ENCODE measurements at places on chromosomes 7 and 10. TPM values are rescaled to one million over a fixed set of nuclear protein-coding genes. Genes with fewer than 3 reads are reported as not detected.

PON1 gene
- total RNA-seq, result not detected

PDZD7 gene
- total RNA-seq, result 0.12 TPM

SLC13A1 gene
- total RNA-seq, result not detected

STEAP2 gene
- 6.5 TPM for total RNA-seq

VSTM2A gene
- not detected for total RNA-seq

DNA sequence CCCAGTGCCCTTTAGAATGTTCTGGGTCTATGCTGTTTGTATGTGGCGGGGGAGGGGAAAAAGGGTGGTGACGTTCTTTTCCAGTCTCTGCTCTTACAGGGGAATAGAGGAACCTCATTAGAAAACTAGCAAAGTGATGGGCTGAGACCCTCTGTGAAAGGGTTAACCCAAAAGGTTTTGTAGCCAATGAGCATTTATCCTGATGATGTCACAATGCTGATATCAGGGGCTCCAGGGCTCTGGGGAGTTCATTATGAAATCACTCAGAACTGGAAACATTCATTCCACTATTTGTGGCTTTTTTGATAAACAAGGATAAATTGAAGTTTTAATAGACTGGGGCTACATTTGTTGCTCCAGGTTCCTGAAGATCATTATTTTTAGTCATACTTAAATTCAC, 71.7 kb downstream of the ARID5B start:
- peaks cover 25% of the 10 kb centered on the region for H3K4me1 ChIP-seq
- no peaks in the 10 kb centered on the region for H3K27me3 ChIP-seq
- H3K27ac ChIP-seq, result peak overlapping the region; percentile 58
- H3K36me3 ChIP-seq, result no peaks in the 10 kb centered on the region

DNA sequence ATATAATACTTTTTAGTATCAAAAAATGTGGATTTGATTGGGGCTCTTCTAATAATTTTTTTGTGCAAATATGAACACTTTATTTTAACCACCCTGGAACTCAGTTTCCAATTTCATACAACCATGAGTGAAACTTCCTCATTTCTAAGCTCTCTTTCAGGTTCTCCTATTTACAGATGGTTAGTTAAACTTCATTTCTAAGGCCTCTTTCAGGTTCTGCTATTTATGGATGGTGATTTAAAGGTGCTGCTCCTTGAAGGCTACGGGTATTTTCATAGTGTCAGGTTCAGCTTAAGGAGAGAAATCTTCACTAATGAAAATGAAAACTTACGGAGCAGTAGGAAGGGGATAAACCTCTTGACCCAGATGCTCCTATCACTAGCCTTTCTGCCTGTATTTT, 568.3 kb downstream of the KIF20B start:
- no peaks in the 10 kb centered on the region for H3K27me3 ChIP-seq
- no peaks in the 10 kb centered on the region for H3K36me3 ChIP-seq
- H3K4me1 ChIP-seq, result no peaks in the 10 kb centered on the region
- DNase-seq, result no peak

DNA sequence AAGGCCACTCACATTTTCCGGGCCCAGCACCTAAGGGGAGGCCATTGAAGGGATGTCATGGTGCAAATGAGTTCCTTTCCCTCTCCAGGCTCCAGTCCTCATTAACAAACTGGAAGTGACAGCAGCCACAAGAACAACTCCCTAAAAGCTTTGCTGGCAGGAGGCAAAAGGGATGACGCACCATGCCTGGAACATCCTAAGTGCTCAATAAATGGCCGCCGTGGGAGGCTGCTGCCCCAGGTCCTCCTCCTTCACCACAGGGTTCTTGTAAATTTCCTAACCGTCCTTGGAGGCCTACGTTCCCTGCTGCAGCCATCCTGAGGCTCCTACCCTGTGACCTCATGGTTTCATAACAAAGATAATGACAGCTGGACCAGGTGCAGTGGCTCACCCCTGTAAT, 41.3 kb upstream of the CAMK1D start:
- H3K4me1 ChIP-seq, result no peaks in the 10 kb centered on the region
- DNase-seq, result no peak
- no peak overlapping the region for H3K27ac ChIP-seq

DNA sequence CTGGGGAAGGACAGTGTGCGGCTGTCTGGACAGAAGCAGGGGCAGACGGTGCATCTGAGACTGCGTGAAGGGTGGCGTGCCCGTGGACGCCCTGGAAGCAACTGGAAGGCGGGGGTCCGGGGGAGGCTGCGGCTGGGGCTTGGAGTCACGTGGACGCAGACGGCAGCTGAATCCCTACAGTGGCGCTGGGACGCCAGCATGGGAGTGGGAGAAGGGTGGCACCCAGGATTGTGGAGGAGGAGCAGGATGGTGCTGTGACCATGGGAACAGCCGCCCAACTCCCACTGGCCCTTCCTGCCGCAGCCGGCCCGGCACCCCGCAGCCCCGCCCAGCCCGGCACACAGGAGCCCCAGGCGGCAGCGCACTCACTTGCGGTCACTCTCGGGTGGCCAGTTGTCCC, 9.7 kb downstream of the INTS1 start:
- no peaks in the 10 kb centered on the region for H3K27me3 ChIP-seq
- H3K36me3 ChIP-seq, result peaks cover 3% of the 10 kb centered on the region
- H3K27ac ChIP-seq, result no peak overlapping the region
- no peaks in the 10 kb centered on the region for H3K4me1 ChIP-seq
- DNase-seq, result no peak
- H3K4me3 ChIP-seq, result no peak overlapping the region

- H3K4me1 ChIP-seq, result no peaks in the 10 kb centered on the region
- H3K36me3 ChIP-seq, result no peaks in the 10 kb centered on the region
- DNase-seq, result no peak
- no peak overlapping the region for H3K4me3 ChIP-seq
- no peaks in the 10 kb centered on the region for H3K27me3 ChIP-seq
Observed at GRCh38 chr10:62399211-62399610, 25.0 kb downstream of the ZNF365 start.

DNA sequence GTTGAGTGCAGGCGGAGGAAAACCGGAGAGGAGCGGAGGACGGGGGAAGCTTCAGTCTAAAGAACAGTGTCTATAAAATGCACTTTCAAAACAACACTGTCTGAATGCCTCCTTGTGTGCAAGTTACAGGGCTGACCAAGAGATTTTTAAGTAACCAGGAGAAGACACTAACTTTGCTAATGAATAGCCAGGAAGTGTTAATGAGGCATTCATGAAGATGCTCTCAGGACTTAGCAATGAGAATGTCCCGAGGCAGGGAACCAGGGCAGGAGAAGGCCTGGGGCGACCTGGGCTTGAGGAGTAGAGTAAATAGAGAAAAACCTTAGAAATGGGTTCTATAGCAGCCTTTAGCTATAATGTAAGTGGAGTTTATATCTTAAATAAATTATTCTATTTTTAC, 312.1 kb downstream of the SKIDA1 start:
- H3K4me1 ChIP-seq, result no peaks in the 10 kb centered on the region
- no peaks in the 10 kb centered on the region for H3K27me3 ChIP-seq
- H3K36me3 ChIP-seq, result no peaks in the 10 kb centered on the region
- no peak for DNase-seq
- H3K27ac ChIP-seq, result no peak overlapping the region
- no peak overlapping the region for H3K4me3 ChIP-seq

DNA sequence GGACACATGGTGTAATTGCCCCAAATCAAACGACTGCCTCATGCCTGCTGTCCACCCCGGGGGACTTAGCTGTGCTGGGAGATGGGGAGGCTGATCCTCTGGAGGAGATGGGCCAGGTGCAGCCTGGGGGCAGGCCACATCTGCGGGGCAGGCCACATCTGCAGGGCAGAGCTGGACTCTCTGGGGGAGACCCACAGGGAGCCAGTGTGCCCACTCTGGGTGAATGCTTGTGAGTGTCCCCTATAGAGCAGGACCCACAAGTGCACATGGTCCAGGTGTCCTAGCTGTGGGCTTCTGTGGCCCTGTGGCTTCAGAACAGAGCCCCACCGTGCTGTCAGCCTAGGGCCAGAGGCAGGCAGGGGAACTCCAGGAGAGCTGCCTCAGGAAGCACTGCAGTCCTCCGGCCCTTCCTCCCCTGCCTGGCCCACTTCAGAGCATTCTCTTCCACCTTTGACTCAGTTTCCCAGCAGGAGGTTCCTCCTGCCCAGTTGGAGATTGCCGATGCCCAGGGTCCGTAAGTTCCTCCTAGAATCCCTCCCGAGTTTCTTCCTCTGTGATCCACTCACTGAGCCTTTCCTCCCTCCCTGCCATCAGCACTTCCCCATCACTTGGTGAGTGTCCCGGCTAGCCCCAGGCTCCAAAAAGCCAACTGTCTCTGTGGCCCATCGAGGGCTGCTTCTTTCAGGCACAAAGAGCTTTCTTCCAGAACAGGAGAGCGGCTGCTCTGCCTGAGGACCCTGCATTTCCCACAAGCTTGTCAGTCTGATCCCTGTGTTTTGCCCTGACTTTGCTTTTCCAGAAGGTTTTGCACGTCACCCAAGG, 50.3 kb downstream of the ADCYAP1R1 start:
- DNase-seq, result no peak
- no peaks in the 10 kb centered on the region for H3K36me3 ChIP-seq

DNA sequence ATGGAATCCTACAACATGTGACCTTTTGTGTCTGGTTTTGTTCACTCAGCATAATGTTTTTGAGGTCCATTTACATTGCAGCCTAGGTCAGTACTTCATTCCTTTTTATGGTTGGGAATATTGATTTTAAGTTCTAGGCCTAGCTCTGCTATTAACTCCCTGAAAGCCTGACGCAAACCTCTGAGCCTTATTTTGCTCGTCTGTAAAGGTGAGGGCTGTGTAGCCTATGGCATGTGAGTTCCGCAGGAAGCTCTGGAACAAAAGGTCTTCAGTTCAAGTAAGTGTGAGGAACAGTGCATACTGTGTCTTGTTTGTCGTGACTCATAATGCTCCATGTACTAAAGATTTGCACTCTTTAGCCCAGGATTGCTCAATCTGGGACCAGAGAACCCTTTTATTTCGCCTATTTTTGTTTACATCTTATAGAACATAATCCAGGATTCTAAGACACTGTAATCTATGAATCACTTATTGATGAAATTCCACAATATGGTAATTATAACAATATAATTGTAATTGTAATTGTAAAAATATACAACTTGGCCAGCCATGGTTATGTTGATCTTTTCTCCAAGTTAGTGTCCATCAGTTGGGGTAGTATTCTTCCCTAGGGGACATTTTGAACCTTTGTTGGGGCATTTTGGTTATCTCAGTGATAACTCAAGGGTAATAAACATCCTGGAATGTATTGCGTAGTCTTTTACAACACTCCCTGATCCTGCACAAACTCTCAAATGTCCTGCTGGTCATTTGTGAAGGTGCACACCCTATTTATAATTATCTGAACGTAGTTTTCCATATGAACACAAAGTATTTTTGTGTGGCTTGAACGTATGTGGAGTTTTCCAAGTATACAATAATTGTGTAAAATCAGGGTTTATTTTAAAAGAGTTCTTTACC, 184.7 kb downstream of the VTI1A start:
- no peaks in the 10 kb centered on the region for H3K4me1 ChIP-seq
- no peaks in the 10 kb centered on the region for H3K36me3 ChIP-seq
- H3K27ac ChIP-seq, result no peak overlapping the region
- H3K4me3 ChIP-seq, result no peak overlapping the region

- no peaks in the 10 kb centered on the region for H3K36me3 ChIP-seq
- H3K4me1 ChIP-seq, result no peaks in the 10 kb centered on the region
- DNase-seq, result no peak
- no peak overlapping the region for H3K4me3 ChIP-seq
Observed at GRCh38 chr10:12807096-12807755, 194.3 kb downstream of the CCDC3 start.

DNA sequence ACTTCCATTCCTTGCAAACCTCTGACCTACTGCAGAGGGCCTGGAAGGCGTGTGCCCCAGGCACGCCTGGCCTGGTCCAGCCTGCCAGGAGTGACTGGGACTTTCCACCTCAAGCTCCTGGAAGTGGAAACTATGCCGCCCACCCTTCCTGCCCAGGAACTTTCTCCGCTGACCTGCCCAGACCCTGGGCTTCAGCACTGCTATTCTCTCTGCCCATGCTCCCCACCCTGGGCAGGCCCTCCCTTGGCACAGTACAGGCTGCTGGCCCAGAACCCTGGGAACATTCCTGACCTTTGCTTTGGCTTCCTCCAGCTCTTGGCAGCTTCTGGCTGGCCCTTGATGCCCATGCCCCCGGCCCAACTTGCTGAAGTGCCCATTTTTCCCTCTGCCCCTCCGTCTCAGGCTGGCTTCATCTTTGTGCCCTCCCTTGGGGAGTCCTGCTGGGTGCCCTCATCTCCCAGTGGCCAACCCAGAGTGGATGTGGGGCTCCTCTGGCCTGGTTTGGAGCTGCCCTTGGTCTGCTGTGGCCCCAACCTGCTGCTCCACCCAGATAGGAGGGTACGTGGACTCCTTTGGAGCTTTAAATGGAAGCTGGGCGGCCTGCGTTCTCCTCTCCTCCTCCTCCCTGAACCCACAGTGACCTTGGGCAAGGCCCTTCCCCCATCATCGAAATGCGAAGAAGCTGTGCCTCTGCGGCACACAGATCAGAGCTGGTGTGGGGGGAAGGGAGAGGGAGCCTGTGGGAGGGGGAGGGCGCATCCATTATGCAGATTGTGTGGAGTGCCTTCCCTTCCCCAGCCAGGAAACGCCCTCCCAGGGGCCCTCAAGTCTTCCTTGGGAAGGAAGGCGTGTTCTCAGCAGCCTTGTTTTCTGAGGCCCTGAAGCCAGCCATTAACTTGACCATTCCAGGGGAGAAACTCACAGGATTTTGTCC, 3.4 kb downstream of the MMRN2 start:
- no peaks in the 10 kb centered on the region for H3K36me3 ChIP-seq
- peak overlapping the region; percentile 66 for H3K4me3 ChIP-seq
- peak; percentile 86 for DNase-seq
- peak overlapping the region; percentile 91 for H3K27ac ChIP-seq
- no peaks in the 10 kb centered on the region for H3K27me3 ChIP-seq

DNA sequence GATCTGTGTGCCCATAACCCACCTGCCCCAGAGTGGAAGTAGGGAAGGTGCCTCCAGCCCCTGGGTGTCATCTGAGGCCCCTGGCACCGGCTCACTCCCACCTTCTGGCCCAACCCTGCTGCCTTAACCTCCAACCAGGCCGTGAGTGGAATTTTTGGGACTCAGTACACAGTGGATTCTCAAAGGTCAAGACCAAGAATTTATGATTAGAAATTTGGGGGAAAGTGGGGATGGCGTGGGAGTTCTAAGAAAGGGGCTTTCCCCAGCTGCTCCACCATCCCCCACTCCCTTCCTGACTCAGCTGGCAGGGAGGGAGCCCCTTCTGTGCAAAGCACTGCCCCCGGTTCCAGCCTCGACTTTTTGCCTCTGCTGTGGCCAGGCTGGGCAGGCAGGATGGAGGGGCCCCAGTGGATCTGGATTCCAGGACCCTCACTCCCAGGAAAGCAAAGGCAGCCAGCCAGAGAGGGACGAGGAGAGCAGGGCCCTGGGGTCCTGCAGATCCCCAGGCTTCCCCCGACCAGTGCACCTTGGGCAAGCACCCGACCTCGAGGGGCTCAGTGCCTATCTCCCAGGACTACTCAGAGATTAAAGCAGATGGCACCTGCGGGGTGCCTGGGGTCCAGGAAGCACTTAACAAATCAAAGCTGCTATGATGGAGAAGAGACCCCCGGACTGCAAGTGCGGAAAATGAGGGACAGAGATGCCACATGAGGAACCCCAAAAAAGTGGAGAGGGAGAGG, 12.8 kb downstream of the SPOCK2 start:
- no peaks in the 10 kb centered on the region for H3K27me3 ChIP-seq
- H3K4me3 ChIP-seq, result no peak overlapping the region
- no peak for DNase-seq
- no peaks in the 10 kb centered on the region for H3K36me3 ChIP-seq
